ENCODE measurements at places on chromosomes 13 and 19. TPM values are rescaled to one million over a fixed set of nuclear protein-coding genes. Genes with fewer than 3 reads are reported as not detected.

DNA sequence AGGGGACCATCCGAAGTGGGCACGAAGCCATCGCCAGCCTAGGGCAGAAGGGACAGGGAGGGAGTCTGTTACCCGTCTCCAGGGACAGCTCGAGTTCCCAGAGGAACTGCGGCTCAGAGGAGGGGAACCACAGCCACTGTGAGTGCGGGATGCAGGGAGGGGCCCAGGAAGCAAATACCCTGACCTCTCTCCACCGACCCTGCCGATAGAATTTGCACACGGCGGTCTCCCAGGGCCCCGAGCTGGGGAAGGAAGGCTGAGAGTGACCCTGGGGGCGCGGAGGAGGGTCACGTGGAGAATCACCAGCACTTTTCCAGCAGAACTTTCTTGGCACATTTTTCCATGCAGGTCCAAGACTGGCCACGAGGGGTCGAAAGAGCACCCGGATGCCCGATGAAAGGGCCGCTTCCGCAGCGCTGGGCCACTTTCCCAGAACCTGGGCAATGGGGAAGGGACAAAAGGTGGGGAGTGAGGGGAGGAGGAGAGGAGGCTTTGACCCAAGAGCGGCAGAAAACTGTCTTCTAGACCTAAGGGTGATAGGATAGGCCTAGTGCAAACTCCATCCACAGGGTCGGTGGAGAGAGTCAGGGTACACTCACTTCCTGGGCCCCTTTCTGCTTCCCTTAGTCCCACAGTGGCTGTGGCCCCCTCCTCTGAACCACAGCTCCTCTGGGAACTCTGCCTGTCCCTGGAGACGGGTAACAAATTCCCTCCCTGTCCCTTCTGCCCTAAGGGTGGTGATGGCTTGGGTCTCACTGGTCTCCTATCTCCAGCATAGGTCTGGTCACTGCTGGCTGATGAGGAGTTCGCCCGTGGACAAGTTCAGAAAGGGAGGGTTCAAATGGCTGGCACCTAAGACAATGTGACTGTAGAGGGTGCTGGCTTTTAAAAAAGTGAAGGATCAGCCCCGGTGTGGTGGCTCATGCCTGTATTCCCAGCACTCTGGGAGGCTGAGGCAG lies 5.3 kb upstream of the GPR4 start:
- peak; percentile 33 for DNase-seq

DNA sequence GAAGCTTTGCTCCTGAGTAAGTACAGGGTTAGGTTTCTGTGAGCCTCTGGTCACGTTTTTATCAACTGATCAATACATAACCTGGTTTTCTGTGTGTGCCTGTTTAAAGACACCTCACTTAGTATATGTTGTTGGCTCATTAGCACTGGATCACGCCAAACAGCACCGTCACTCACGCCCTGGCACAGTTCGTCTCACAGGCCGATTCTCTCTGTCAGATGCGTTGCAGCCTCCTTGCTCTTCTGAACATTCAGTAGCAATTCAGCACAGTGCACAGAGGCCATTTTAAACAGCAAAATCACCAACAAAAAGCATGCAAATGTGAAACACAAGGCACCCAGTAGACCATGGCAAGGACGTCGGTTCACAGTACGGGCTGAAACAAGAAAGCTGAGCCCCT lies 288.5 kb downstream of the IRS2 start:
- DNase-seq = no peak

Gene PCID2
- 66.9 TPM for total RNA-seq

GRCh38 chr19:19366434-19367396 lies 38.8 kb upstream of the GATAD2A start:
- peak; percentile 66 for DNase-seq

Gene AMER2
- total RNA-seq = not detected

GRCh38 chr19:6216236-6216995 lies 63.4 kb downstream of the MLLT1 start:
- DNase-seq = no peak

DNA sequence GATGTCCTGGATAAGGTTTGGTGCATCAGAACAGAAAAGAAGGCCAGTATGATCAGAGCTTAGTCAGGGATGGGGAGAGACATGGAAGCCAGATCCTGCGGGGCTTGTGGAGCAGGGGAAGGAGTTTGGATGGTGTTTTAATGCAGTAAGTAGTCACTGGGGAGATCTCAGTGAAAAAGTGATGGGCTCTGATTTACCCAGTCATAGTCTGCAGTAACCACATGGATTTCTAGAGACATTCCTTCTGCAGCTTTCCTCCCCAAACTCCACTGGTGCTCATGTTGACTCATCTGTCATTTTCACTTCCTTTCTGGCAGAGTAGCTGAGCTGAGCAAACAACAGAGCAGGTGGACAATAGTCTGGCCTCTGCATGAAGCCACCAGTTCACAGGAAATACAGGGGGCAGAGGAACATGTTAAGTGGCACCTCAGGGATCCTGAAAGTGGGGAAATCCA lies 144.1 kb downstream of the DPF1 start:
- no peak for DNase-seq

Gene BST2
- total RNA-seq = 120 TPM

DNA sequence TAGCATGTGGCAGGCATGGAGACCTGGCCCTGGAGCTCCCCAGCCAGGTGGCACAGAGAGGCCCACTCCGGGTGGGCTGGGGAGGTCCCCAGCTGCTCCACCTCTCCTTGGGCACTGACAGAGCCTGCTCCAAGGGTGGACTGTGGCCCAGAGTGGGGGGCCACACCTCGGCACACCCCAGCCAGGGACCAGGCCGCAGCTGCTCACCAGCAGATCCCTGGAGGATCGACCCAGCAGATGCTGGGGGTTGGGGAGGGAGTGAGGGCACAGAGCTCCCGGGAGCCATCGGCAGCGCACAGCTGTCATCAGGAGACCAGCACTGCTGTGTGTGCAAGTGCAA lies 72.0 kb upstream of the KCTD15 start:
- no peak for DNase-seq

Gene PLEKHA4
- total RNA-seq = 4.6 TPM

Gene APC2
- total RNA-seq = 0.16 TPM

Gene SLC25A41
- not detected for total RNA-seq

Gene YJEFN3
- 13.7 TPM for total RNA-seq

GRCh38 chr13:66506979-66507378 lies 723.2 kb downstream of the PCDH9 start:
- no peak for DNase-seq

- no peak for DNase-seq
These were observed 5.2 kb downstream of the LAIR2 start for GRCh38 chr19:54507824-54508223.

Gene KLK12
- total RNA-seq = not detected

DNA sequence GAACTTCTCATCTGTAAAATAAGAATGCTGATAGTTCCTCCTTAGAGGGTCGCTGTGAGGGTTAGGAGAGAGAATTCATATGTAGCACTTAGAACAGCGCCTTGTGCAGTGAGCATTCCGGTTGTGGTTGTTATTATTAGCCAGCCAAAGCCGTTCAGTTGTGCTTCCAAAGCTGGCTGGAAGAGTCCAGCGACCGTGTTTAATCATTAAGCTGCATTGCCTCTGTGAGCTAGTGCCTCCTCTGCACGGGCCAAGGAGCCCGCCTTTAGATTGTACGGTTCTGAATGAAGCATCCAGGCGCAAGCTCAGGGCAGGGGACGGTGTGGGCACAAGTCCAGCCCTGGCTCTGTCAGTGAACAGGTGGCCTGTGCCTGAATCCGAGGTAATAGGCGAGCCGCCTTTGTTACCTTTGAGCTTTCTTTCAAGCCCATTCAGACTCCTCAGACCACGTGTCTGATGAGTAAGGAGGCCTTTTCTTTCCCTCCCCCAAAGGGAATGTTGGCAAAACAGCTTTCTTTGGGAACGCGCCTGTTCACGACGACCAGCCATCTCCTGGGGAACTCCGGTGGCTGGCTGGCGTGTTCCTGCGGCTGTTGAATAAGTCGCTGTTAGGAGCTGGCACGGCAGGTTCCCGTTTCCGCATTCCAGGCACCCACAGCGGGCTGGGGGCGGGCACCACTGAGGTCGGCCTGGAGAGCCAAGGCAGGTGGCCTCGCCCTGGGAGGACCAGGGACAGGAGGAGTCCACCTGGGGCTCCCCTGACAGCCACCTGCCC lies 25.1 kb downstream of the SIPA1L3 start:
- no peak for DNase-seq

DNA sequence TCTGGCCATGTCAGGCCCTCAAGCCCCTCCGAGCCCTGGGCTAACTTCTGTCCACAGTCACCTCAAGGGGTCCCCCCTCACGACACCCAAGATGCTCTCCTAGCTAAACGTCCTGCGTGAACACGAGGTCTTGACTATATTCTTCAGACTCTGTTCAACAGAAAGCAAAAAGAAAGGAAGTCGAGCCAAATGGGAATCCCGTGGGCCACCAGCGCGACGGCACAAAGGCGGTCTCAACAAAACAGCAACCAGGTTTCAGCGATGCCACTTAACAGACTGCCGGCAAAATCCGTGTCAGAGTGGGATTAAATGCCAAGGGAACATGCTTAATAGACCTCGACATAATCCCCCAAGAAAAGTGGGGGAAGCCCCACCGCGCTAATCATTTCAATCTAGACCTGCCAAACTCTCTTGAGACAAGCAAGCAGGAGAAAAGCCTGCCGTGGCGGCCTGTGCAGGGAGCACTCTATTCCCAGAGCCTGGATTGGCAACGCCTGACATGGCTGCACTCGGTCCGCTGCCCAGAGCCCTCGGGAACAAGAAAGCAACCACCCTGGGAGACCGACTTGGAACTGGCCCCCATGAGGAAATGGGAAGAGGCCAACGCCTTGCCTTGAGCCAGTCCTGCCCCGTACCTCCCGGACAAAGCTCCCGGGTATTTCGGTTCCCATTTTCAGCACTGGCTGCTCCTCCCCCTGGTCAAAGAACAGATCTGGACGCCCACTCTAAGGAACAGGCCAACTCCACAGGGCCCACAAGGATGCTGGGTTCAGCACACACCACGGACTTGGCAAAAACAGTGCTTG lies 16.0 kb downstream of the ZC3H4 start:
- DNase-seq = no peak

Gene CYP2F1
- total RNA-seq = not detected

Gene BCL3
- total RNA-seq = 35.3 TPM

Gene CYP4F2
- not detected for total RNA-seq

Gene FGF22
- not detected for total RNA-seq

DNA sequence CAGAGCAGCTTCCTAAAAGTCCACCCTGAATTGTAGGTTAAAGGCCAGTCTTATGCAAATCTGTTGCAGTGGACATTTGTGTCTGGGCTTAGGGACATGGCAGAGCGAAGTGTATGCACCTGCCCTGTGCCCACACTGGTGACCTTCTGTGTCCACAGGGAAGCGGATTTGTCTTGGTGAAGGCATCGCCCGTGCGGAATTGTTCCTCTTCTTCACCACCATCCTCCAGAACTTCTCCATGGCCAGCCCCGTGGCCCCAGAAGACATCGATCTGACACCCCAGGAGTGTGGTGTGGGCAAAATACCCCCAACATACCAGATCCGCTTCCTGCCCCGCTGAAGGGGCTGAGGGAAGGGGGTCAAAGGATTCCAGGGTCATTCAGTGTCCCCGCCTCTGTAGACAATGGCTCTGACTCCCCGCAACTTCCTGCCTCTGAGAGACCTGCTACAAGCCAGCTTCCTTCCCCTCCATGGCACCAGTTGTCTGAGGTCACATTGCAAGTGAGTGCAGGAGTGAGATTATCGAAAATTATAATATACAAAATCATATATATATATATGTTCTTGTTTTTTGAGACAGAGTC lies 25.5 kb downstream of the CYP2B6 start:
- DNase-seq = no peak

- no peak for DNase-seq
These were observed 975.5 kb downstream of the OLFM4 start for GRCh38 chr13:54004026-54004699.

DNA sequence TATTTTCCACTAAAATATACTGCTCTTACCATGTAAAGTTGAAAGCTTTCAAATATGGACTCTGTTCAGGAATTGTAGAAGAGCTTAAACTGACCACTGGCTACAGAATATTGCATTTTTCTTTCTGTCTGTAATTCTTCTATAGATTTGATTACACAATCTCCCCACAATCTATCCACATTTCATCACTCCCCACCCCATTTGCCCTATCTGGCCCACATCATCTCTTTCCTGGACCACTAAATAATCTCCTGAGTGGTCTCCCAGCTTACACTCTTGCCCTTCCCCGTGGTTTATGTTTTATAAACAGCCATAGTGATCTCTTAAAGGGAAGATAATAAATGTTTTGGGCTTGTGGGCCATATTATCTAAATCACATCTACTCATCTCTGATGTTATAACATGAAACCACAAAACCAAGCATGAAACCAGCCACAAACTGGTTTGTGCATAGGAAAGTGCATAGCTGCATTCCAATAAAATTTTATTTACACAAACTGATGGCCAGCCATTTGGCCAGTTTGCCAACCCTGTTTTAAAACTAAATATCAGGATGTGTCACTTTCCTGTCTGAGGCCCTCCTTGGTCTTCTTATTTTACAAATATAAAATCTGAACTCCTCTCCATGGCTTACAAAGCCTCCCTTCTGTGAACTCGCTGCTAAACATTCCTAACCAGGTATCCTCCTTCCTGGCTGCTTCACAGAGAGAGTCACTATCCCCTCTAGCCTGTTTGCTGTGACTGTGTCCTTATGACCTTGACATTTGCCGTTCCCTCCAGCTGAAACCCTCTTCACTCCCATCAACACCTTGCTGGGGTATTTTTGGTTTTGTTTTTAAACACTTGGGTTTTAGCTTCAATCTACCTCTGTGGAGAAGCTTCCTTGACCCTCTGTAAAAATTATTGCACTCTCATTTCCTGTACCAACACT lies 500.9 kb downstream of the GPC6 start:
- no peak for DNase-seq

Gene FSTL3
- 9.9 TPM for total RNA-seq

- DNase-seq = no peak
These were observed 8.6 kb upstream of the SLC7A9 start for GRCh38 chr19:32877977-32878745.

GRCh38 chr19:35935911-35936737 lies at the start of gene LRFN3:
Gene LRFN3 (plus strand): TSS chr19:35936374. CDS start chr19:35939426, 3,052 bp downstream.
- DNase-seq = peak; percentile 49

DNA sequence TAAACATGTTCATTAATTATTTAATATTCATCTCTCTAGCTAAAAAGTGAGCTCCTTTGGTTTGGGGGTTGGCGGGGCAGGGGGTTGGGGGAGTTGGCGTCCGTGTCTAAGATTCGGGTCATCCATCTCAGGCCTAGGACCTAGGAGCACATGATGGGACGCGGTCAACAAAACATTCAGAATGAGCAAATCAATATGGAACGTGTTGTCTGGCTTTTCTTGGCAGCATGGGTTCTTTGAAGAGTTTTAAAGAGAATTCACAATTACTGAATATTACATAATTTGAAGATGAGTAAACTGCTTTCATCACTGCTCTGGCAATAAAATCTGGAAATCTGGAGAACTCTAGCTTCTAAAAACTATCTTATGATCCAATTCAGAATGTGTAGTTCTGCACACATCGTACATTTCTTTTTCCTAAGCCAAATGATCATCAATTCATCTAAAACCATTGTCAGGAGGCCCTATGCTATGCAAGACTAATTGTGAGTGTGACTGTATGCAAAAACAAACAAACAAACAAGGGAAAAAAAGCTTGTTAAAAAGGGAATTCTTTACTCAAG lies 5.4 kb upstream of the ARGLU1 start:
- no peak for DNase-seq

Gene MBD3L2
- not detected for total RNA-seq

All from activated T-cell treated with anti-CD3 and anti-CD28 coated beads, Interleukin-2, amount 50 U/mL, for 4 hours (primary cell).